Upper lobe of right lung (tissue), 1 donor: ENCODE measurements at places on chromosomes 5 and 9.

- DNase-seq = peak; percentile 63
These were observed 9.5 kb upstream of the NKD2 start for GRCh38 chr5:999032-999501.

DNA sequence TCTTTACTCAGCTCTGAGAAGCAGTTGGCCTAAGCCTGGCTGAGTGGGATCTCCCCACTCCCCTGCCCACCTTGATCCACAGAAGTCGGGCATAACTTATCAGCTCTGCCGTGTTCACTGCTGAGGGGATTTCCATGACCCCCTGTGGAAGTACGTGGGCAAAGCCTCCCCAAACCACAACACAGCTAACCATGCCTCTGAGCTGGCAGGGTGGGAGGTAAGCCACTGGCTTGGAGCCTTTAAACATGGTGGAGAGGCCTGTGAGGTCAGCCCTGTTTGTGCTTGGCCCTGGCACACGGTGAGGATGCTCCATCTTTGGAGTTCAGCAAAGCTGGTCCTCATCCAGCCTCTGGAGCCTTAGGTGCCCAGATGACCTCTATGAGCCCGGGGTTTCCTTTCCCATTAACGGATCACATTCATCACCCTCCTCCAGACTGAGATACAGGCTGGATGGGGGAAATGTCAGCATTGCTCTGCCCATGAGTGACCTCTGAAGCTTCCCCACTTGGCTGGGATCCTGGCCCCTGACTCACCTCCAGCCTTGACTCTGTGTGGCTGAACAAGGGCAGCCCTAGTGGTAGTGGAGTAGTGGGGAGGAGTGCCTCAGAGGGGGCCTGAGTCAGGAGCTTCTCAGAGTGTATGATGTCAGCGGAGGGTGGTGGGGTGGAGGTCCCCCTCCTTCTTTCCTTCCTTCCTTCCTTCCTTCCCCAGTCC, 6.2 kb downstream of the PDLIM4 start:
- no peak for DNase-seq

GRCh38 chr5:4614088-4614487, 526.0 kb upstream of the ADAMTS16 start:
- DNase-seq = no peak

DNA sequence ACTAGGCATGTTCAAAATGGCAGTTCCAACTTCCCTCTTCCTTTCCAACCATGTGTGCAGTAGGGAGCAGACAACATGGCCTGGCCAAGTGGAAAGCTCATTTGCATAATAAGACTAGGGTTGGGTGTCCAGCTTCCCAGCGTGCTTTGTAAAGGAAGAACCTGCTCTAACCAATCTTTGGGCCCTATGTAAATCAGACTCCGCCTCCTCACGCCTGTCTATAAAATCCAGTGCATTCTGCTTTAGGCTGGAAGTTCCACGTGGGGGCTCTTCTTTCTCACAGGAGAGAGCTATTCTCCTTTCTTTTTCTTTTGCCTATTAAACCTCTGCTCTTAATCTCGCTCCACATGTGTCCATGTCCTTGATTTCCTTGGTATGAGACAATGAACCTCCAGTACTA, 83.4 kb downstream of the GCNT1 start:
- no peak for DNase-seq

GRCh38 chr5:164893071-164893470, 1387.7 kb downstream of the MAT2B start:
- DNase-seq = no peak

- DNase-seq = no peak
These were observed 11.9 kb downstream of the CNTFR start for GRCh38 chr9:34577400-34578240.

DNA sequence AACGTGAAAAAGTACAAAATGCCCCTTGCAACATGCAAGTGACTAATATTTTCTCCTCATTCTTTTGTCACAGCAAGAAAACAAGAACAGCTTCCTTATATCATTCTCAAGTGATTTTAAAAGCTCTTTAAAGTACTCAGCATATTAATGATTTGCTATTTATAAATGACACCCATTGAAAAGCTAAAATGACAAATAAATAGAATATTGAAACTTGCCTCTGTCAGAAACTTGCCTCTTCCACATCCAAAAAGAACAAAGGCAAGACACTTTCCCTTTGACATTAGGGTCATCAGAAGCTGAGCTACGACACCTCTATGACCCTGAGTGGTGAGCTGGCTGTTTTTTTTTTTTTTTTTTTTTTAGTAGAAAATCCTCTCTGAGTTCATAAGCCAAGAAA, 339.6 kb upstream of the ITGA1 start:
- DNase-seq = no peak

DNA sequence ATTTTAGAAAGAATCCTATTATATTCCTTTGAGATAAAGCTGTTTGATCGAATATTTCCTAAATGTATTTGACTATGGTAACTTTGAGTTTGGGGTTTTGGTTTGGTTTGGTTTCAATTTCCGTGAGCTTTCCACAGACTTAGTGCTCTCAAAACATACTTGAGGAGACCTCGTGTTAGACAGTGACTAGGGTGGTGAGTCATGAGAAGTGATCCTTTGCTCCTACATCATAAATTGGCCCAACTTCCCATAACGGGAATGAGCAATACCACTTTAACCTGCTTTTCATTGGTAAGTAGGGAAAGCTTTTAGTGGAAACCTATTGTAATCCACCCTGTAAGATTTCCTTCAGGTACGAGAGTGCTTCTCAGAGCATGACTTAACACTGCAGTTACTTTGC, 3.8 kb upstream of the RASEF start:
- DNase-seq = no peak
